ENCODE measurements at places on chromosomes 11 and 22.

DNA sequence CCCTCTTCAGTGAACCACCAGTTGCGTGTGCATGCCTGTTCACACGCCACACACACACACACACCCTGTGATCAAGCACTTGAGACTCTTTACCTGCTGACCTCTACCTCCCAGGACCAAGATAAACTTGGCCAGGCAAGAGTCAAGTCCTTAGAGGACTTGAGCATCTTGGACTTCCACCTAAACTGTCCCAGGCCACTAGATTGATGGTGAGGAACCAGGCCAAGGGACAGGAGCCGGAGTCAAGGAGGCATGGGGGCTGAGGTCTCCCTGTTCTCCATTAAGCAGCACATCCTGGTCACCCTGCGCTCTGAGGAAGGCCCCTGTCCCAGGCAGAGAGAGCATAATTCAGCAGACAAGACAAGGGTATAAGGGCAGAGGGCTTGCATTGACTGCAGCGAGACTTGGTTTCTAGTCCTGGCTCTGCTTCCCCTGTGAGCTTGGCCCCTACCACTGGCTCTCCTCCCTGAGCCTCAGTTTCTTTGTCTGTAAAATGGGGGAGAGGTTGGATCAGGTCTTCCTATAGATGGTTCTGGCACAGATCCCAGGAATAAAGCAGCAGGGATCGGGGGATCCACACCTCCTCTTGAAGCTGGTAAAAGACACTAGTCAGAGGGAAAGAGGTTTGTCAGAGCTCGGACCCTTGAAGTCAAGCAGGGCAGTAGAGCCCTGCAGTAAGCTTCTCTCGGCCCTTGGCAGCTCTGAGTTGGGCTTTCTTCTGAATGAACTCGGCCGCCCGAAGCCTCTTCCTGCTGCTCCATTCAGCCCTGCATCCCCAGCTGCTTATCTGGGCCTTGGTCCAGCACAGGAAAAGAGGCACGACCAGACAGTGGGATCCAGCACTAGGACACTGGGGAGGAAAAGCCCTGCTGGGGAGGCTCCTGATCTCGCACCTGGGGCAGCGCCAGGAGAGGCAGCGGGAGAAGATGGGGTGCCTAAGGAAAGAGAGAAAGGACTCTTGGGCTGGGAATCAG, 2.0 kb downstream of the CREB3L1 start:
- DNase-seq = no peak

- no peak for DNase-seq
Measured at GRCh38 chr11:5291207-5291838, 10.4 kb downstream of the OR51B4 start.

GRCh38 chr22:31504282-31504681, 7.9 kb downstream of the SFI1 start:
- no peak for DNase-seq

DNA sequence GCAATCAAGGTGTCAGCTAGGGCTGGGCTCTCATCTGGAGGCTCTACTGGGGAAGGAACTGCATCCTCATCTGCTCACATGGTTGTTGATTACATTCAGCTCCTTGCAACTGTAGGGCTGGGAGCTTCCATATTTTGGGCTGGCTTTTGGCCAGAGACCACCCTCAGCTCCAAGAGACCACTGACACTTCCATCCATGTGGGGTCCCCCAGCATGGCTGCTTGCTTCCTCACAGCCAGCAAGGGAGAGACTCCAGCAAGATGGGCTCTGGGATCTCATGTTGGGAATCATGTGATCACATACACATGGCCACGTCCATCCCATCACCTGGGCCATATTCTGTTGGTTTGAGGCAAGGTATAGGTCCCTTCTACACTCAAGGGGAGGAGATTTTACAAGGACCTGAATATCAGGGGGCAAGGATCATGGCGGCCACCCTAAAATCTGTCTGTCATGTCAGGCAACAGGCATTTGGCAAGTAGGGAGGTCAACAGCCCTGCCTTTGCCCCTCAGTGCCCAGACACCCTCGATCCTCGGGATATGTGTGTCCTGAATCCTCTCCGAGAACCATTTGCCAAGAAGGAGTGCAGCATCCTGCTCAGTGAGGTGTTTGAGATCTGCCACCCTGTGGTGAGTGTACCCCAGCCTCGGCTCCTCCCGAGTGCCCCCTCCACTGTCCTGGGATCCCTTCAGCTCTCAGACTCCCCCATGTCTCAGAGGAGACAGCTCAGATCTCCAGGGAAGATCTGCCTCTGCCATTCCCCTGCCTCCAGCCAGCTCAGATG, 48.7 kb downstream of the OTOG start:
- no peak for DNase-seq

DNA sequence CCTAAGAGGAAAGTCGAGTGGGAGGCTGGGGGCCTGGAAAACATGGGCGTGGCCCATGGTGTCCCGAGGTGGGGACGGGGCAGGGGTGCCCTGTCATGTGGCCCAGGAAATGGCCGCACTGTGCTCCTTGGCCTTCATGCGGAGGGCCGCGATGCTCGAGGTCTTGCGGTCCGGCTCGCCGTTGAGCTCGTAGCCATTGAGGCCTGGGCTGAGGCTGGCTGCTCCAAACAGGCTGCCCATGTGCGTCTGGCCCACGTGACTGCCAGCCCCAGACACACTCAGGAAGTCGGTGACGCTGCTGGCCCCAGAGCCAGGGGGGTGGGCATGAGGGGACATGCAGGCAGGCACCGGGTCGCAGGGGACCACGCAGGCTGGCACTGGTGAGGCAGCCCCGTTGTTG, 45.2 kb downstream of the ALX4 start:
- DNase-seq = no peak

GRCh38 chr11:6505577-6506240, 8.6 kb downstream of the DNHD1 start:
- DNase-seq = no peak

Measured in esophagus squamous epithelium (tissue), 5 donors.